CD8-positive, alpha-beta T cell (primary cell): ENCODE measurements at places on chromosomes 3 and 15.

DNA sequence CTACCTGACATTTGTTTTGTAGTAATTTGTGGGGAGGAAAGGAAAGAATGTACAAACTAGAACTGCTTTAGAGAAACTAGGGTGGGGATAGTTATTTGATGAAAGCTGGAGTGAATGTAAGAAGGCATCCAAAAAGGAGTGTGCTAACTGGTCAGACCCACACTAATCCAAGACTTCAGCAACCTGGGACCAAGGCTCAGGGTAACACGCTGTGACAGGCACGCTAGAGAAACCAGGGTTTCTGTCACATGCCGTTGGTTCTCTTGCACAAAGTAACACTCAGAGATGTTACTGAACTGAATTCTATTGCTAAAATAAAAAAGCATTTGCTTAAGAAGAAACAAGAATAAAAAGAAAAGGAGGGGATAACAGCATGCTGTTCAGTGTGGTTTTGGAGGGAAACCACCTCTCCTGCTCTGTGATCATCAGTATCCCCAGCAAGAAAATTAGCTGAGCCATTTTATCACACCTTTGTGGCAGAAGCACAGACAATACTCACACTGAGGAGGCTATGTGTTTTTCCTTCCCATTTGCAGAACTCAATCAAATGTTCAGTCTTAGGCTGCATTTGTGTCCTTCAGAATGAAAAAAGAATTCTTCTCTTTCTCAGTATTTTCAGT, 2.8 kb upstream of the CCDC80 start:
- DNase-seq: no peak

DNA sequence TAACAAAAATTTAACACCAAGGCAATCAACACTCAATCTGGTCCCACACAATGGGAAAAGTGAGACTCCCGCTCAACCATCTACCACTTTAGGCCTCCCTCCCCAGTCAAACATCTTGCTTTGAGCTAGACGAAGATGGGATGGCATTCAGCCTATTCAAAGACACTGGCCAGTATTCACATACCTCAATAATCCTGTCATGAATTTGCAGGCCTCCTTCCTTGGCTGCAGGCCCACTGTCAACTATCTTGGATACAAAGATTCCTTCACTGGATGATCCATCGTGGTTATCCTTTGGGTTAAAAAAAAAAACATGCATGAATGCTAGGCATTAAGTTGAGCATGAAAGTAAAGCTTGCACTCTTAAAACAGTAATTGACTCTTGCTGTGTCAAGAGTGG, 22.6 kb downstream of the PDZRN3 start:
- no peak for DNase-seq

DNA sequence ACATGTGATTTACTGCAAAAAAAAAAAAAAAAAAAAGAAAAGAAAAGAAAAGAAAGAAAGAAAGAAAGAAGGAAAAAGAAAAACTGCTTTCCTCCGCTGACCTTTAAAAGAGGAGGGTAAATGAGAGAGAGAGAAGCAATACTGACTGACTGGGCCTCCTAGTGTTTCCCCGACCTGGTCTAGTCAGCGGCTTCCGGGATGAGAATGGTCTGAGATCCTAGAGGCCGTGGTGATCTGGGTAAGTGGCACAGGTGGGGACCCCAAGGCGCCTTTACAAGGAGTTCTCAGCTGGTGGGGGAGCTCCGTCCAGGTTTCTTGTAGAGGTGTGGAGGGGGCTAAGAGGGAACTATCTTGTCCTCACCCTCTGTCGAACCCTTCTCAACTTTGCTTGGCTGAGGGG, 223.1 kb downstream of the MEIS2 start:
- no peak for DNase-seq

GRCh38 chr15:53129121-53129904, 339.2 kb upstream of the ONECUT1 start:
- no peak for DNase-seq

DNA sequence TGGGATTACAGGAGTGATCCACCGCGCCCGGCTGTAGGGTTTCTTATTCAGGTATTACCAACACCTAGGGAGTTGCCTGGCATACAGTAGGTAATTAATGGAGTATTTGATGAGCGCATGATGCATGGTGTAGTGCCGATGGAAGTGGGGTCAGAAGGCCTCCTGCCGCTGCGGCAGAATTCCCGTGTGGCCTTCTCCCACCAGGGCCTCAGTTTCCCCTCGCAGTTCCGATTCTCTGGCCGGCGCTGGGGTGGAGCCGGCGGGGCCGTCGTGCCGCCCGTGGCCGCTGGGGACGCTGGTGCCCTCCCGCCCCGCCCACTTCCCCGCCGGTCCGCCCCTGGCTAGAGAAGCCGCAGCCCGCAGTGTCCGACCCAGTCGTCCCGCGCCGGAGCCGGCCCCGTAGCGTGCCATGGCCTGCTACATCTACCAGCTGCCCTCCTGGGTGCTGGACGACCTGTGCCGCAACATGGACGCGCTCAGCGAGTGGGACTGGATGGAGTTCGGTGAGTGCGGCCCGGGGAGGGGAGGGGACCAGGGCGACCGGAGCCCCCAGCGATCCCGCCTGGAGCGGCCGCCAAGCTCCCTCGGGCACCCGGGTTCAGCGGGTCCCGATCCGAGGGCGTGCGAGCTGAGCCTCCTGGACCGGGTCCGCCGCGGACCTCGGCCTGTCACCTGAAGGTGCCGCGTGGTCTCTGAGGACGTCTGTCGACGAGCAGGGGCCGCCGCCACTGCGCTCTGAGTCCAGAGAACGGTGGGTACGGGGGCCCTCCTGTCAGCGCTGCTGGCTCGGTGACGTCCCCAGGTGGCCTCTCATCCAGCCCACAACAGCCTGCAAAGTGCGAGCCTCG, at the start of gene IRAK2:
Gene IRAK2, plus strand, starts transcription at position 374 of the 848 bp plus-strand sequence. Its CDS starts 36 bp downstream, at position 410.
- DNase-seq: peak; percentile 77

DNA sequence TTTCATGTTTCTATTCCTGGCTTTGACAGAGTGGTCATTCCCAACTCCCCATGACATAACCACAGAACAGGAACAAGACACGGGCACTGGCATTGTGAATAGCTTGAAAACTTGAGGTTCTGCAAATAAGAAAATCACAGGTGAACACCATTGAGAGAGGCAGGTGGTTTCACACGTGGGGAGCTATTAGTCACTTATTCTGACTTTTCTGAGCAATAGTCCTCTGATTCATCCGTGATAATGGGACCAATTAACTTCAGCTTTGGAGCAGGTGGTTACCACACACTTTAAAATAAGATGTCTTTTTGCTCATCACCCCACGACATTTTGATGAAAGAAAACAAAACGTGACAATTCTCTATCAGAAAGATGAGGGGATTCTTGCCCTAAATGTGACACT, 224.7 kb downstream of the KLF13 start:
- DNase-seq: no peak

DNA sequence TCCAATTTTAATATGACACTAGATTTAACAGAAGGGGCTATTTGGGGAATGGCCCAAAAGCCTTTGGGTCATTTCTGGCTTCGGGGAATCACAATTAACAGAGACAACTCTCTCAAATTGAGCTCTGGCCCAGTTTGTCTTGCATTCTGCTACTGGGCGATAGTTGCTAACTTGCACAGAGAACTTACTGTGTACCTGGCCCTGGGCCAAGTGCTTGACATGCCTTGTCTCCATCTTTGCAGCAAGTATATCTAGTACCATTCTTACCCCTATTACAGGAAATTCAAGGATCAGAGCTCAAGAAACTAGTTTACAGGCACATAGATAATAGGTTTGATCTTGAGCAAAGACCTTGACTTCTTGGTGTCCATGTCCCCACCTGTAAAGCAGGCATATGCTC, 175.7 kb downstream of the TMEM108 start:
- DNase-seq: no peak

- no peak for DNase-seq
Measured at GRCh38 chr15:100863796-100864267, 15.8 kb upstream of the ALDH1A3 start.

- DNase-seq: no peak
Measured at GRCh38 chr15:100193277-100193860, 148.4 kb downstream of the ADAMTS17 start.

- DNase-seq: no peak
Measured at GRCh38 chr15:41394924-41395323, 7.4 kb downstream of the NDUFAF1 start.

DNA sequence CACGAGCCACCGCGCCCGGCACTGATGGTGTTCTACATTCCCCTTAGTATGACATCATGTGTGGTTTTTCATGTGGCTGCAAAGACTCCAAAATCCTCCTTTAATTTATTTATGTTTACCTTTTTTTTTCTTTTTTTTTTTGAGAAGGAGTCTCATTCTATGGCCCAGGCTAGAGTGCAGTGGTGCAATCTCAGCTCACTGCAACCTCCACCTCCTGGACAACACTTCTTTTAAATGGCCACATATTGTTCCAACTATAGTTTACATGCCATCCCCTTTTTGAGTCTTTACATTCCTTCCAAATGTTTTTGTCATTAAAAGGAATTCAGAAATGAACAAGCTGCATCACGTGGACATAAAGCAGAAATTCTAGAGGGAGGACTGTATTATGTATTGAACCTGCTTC, 10.3 kb upstream of the CDV3 start:
- DNase-seq: no peak

DNA sequence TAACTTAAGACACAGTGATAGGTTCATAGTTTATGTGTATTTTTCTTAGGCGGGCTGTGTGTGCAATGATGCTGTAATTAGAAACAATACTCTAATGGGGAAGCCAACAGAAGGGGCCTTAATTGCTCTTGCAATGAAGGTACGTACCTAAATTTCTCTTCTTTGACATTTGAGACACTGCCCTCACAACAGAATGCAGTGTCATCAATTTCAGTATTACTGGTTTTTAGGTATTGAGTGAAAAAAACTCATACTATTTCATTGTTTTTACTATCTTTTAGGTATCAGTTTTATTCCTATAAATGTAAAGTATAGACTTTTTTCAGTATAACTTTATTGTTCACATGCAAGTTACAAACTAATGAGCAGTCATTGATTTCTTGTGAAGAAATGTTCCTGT, 59.3 kb downstream of the ASTE1 start:
- no peak for DNase-seq

DNA sequence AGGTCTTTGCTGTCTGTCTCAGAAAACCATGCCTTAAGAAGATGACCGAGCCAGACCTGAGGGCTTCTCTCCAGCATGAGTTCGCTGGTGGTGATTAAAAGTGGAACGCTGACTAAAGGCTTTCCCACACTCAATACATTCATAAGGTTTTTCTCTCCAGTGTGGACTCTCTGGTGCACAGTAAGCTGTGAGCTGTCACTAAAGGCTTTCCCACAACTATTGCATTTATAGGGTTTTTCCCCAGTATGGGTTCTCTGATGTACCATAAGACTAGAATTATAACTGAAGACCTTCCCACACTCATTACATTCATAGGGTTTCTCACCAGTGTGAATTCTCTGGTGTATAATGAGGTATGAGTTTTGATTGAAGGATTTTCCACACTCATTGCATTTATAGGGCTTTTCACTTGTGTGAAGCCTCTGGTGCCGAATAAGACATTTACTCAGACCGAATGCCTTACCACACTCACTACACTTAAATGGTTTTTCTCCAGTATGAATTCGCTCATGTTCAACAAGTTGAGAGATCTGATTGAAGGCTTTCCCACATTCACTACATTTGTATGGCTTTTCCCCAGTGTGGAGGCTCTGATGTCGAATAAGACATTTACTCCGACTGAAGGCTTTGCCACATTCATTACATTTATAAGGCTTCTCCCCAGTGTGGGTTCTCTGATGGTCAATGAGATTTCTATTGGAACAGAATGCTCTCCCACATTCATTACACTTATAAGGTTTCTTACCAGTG, 21.9 kb upstream of the ZNF445 start:
- no peak for DNase-seq

- DNase-seq: no peak
Measured at GRCh38 chr3:122245513-122246174, 62.2 kb downstream of the CASR start.

DNA sequence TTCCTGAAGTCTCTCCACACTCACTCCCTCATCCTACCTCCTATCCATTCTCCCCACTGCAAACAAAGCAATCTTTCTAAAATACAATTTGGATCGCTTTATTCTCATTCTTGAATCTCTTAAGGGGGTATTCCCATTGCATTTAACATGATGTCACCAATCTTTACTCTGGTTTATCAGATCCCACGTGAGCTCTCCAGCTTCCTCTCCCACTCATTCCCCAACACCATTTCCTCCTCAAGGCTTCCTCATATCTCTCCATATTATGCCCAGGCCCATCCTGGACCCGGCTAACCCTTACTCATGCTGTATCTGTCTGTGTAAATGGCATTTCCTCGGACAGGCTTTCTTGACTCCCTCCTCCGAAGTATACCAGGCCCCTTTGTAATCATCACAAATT, 165.0 kb downstream of the CD47 start:
- DNase-seq: no peak

GRCh38 chr15:100663086-100663914, 60.9 kb downstream of the ASB7 start:
- no peak for DNase-seq

DNA sequence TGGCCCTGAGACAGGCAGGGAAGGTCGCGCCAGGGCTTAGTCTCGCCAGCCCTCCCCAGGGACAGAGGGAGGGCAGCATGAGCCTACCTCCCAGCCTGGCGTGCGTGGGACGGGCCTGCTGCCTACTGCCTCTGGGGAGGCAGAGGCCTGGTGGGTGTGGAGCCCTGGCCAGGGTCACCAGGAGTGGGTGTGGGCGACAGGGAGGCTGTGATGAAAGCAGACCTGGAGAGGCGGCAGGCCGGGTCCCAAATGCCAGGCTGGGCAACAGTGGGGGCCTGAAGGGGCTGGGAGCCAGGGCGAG, 33.1 kb downstream of the PLXNA1 start:
- no peak for DNase-seq

- no peak for DNase-seq
Measured at GRCh38 chr15:50881121-50882048, 27.1 kb upstream of the AP4E1 start.

- no peak for DNase-seq
Measured at GRCh38 chr3:189863031-189863430, 231.8 kb downstream of the TP63 start.

GRCh38 chr15:52247461-52247860, 48.1 kb downstream of the MYO5C start:
- DNase-seq: no peak

- DNase-seq: no peak
Measured at GRCh38 chr3:31178467-31178866, 284.0 kb upstream of the GADL1 start.

GRCh38 chr3:178353006-178353694, 183.1 kb upstream of the KCNMB2 start:
- DNase-seq: no peak

GRCh38 chr3:69371816-69372215, 14.1 kb downstream of the FRMD4B start:
- no peak for DNase-seq

GRCh38 chr3:120838441-120839091, 69.4 kb upstream of the STXBP5L start:
- no peak for DNase-seq

DNA sequence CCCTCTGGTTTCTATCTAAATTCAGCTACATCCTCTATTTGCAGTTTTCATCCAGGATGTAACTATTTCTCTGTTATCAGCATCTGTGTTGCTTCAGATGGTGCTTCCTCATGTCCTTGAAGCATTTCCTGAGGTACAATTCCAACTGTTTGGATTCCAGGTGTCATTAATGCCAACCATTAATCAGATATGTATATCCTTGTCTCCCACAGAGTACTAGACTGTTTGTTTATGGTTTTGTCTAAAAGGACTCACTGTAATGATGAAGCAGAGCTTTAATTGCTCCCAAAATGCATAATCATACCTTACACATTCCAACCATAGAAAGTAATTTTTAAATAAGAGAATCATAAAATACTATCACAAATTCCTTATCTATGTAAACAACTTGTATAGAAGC, 288.5 kb upstream of the MME start:
- no peak for DNase-seq
